Smooth muscle cell of the pulmonary artery (primary cell): ENCODE measurements at places on chromosomes 12 and 14. TPM values are rescaled to one million over a fixed set of nuclear protein-coding genes. Genes with fewer than 3 reads are reported as not detected.

The ANAPC7 gene
- 36.8 and 45.1 TPM in 2 replicates for total RNA-seq

The SLC17A8 gene
- total RNA-seq, result not detected in 2 replicates

The SPPL3 gene
- 9.4 and 9.5 TPM in 2 replicates for total RNA-seq

The VWF gene
- 0.92 and 1.2 TPM in 2 replicates for total RNA-seq

The CNOT2 gene
- 105 and 140 TPM in 2 replicates for total RNA-seq

The KRT72 gene
- not detected in 2 replicates for total RNA-seq

The BDKRB1 gene
- total RNA-seq, result 0.91 and 1.3 TPM in 2 replicates

The RND1 gene
- 0.26 and 0.30 TPM in 2 replicates for total RNA-seq

The PTCSC3 gene
- not detected in 2 replicates for total RNA-seq

The MYH7 gene
- not detected in 2 replicates for total RNA-seq

The NELL2 gene
- 0.23 TPM in 1 of 2 replicates, not detected in the other for total RNA-seq

The INHBC gene
- not detected in 2 replicates for total RNA-seq

The CCDC175 gene
- total RNA-seq, result not detected in 2 replicates

The PPP1R13B gene
- 2.3 and 3.6 TPM in 2 replicates for total RNA-seq

The TMEM63C gene
- under 0.01 and 0.17 TPM in 2 replicates for total RNA-seq

The PLD4 gene
- total RNA-seq, result 0.07 and 0.13 TPM in 2 replicates

The PFDN5 gene
- 311 and 472 TPM in 2 replicates for total RNA-seq

The KRT74 gene
- not detected in 2 replicates for total RNA-seq

The GNG2 gene
- total RNA-seq, result 13.7 and 43.6 TPM in 2 replicates

The B4GALNT3 gene
- 0.13 and 0.36 TPM in 2 replicates for total RNA-seq

The TSPAN9 gene
- 63.0 and 87.8 TPM in 2 replicates for total RNA-seq

The C12orf42 gene
- not detected in 2 replicates for total RNA-seq

The CCDC197 gene
- total RNA-seq, result not detected in 2 replicates
